Activated T-cell treated with anti-CD3 and anti-CD28 coated beads for 4 hours (primary cell): ENCODE measurements at places on chromosomes 2 and 18.

- no peak for DNase-seq
Measured at GRCh38 chr2:230961091-230961491, 34.8 kb upstream of the SPATA3 start.

DNA sequence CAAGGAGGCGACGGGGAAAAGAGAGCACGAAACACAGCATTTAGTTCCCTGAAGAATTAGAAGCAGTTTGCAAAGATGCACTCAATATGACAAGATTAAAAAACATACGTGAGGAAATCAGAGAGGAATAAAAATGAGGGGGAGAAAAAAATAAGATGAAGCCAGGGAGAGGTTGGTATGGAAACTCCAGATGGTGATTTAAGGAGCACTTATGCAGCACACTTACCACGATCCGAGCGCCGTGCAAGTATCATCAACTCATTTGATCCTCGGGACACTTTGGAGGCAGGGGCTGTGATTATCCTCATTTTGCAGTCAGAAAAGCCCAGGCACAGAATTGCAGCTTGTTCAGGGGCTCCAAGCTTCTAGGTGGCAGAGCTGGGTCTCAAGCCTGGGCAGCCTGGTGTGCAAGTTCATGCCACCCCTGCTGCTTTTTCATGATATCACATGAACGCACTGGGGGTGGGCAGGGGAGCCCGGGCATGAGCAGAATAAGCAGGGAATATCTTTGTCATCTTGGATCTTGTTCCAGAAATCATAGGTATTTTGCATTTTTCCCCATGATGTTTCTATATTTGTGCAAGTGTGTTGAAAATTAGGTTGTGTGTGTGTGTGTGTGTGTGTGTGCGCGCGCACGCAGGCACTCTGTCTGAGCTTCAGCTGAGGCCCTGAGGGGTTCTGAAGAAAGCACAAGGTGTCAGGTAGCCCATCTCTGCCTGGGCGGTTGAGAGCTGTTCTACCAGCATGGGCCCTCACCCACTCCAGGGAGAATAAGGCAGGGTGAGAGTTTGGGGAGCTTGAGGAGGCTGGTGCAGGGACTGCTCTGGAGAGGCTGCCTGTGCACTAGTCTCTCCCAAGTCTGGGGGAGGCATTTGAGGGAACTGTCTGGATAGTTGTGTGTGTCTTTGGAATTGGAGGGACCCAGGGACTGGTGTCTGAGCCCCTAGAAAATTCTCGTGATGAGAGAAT is 25.0 kb upstream of the PDIA6 start:
- DNase-seq, result no peak

GRCh38 chr2:232367016-232367415 is 11.5 kb upstream of the ALPP start:
- no peak for DNase-seq

- DNase-seq, result no peak
Measured at GRCh38 chr2:169513926-169514325, 4.4 kb downstream of the KLHL41 start.

GRCh38 chr2:18218160-18218933 is 339.9 kb downstream of the KCNS3 start:
- DNase-seq, result no peak

GRCh38 chr18:12017081-12017480 is 35.8 kb downstream of the IMPA2 start:
- DNase-seq, result no peak

GRCh38 chr2:207482630-207483029 is 47.1 kb upstream of the CREB1 start:
- DNase-seq, result no peak

DNA sequence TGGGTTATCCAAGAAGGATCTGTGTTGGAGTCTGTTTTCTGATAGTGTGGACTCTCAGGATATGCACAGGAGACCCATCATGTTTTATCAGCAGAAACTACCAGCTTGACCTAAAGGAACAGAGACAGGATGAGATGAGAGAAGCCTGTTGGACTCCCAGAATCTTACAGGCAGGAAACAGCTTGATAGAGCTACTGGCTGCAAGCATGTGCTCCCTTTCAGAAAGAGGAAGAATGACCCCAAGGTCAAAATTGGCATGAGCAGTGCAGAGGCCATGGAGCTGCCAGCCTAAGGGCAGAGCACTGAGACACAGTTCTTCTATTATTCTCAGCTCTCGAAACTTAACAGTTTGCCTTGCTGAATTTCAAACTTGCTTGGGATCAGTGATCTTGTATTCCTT is 135.2 kb upstream of the NFATC1 start:
- no peak for DNase-seq

GRCh38 chr2:65678779-65679391 is 246.5 kb upstream of the SPRED2 start:
- DNase-seq, result no peak

DNA sequence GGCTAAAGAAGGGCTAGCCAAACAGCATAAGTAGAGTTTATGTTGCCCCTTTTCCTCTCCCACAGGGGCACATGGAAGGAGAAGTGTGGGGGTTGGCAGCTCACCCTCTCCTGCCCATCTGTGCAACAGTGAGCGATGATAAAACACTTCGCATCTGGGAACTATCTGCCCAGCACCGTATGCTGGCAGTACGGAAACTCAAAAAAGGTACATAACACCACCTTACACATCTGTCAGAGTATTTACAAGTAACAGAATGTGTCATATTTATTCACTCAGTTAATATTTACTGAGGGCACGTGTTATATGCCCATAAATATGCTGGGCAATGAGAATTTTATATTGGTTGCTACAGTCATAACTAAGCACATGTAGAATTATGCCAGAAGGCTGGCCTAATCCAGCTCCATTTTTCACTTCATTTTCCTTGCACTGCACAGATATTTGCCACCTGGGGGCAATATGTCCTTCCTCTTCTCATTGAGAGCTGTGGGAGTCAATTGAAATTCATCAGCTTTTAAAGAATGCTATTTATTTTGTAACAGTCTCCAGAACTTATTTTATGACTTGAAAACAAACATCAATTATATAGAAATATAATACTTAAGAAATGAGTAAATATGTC is 150.6 kb downstream of the RTN4 start:
- DNase-seq, result no peak

- DNase-seq, result no peak
Measured at GRCh38 chr2:226483745-226484619, 315.6 kb downstream of the IRS1 start.

DNA sequence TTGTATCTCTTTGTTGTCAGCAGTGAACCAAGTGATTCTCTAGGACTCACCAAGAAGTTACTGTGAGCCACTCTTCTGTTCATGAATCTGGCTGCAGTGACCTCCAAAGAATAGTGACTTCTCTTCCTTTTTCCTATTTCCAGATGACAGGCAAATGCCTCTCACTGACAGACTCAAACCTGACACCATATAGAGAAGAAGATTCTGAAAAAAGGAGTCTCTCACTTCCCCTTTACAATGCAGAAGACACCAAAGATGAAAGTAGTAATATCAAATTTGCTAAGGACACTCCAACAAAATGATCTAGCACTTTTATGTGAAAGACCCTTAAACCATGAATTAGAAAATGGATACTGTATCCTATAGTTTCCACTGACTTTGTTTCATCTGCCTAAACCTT is 44.4 kb upstream of the SETBP1 start:
- DNase-seq, result no peak

DNA sequence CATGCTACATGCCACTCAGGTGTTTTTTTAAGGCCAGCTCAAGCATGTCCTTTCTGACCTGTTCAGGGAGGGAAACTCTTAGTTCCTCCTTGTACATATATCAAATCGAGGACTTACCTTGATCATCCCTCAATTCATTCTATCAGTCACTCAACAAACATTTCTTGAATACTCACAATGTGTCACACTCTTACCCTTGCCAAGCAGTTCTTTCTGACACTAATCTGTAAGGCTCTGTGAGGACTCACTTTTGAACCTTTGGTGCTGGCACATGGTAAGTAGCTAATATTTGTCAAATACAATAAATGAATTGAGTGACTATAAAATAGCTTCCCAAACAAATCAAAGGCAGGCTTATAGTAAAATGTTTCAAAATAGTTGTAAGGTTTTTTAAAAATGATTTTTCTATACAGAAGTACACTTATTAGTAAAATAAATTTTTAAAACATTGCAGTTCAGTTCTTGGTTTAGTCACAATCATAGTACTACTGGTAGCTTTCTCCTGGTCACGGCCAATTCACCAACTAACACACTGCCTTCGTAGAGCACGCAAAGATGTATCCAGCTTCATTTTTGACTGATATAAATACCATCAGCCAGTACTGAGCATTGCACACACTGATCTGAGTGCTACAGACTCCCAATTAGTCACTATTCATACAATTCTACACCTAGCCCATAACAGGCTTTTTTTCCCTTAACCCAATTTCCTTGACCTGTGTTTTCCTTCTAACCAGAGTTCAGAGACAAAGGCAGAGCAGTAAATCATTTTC is 50.9 kb downstream of the ZEB2 start:
- no peak for DNase-seq

DNA sequence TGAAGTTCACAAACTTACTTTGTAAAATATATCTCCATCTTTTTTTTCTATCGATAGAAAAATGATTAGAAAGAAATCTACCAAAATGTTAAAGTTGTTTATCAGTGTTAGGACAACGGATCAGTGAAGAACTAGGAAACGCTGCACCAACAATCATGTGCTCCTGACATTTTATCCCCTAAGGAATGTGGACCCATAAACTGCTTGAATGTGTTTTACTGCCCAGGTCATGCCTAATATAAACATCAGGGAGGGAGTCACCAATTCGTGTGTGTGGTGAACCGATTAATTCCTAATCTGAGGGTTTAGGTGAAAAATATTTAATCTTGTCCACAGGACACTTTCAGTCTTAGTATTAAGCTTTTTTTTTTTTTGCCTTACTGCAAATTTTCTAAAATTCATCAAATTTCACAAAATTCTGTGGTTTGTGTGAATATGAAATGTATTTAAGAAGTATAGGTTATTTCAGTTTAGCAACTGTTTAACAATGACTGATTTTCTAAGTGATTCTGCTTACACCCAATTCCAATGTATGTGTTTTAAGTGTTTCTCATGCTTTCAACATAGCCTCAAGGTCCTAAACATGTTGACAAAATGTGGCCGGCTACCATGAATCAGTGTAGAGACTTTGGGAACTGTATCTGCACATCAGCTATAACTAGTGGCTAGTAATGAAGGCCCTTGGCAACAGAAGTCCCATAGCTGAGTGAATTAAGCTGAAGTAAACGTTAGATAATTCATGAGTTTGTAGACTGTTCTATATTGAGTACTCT is 11.1 kb upstream of the KIDINS220 start:
- no peak for DNase-seq

DNA sequence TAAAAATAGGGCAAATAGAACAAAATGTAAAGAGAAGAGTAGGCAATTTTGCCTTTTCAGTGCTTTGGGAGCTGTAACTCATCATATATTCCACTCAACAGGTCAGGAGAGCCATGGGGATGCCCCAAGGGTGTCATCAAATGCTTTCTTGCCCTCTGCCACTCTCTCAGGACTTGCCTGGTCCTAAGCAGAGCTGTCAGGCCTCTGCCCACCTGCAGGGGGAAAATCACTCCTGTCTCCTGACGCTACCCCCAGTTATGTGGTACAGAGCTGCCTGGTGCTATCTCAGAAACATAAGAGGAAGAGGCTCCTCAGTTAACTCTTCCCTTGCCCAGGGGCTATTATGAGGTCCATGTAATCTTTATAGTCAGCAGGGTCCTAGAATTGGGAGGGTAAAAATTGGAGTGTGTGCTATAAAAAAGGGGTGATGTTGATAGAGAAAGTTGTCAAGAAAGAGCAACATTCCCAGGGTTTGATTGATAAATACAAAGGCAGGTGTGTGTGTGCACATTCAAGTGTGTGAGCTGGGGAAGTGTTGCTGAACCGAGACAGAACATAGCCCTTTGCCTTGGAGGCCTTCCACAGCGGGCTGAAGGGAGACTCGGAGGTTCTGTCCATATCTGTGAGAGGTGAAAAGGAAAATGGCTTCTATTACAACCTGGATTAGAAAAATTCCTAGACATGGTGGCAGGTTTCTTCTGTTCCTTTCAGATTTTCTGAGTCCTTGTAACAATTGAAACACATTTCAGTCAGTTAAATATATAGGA is 25.4 kb downstream of the PTPRM start:
- DNase-seq, result no peak

GRCh38 chr2:237259201-237259600 is 154.8 kb downstream of the COL6A3 start:
- no peak for DNase-seq

DNA sequence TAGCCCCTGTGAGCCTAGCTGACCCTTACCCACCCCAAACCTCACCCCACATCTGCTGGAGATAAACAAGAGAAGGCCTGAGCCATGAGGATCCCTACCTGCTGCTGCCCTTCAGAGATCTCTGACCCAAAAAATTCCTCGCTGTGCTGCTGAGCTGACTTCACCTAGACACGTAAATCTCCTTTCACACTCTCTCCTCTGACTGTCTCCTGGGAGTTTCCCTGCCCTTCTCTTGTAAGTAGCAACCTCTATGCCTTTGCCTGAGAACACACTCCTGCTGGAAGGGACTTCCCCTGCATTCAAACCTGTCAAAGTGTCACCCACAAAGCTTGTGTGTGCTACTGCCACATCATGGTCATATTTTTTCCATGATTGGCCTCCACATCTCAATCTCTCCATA is 134.2 kb upstream of the NOL4 start:
- no peak for DNase-seq

DNA sequence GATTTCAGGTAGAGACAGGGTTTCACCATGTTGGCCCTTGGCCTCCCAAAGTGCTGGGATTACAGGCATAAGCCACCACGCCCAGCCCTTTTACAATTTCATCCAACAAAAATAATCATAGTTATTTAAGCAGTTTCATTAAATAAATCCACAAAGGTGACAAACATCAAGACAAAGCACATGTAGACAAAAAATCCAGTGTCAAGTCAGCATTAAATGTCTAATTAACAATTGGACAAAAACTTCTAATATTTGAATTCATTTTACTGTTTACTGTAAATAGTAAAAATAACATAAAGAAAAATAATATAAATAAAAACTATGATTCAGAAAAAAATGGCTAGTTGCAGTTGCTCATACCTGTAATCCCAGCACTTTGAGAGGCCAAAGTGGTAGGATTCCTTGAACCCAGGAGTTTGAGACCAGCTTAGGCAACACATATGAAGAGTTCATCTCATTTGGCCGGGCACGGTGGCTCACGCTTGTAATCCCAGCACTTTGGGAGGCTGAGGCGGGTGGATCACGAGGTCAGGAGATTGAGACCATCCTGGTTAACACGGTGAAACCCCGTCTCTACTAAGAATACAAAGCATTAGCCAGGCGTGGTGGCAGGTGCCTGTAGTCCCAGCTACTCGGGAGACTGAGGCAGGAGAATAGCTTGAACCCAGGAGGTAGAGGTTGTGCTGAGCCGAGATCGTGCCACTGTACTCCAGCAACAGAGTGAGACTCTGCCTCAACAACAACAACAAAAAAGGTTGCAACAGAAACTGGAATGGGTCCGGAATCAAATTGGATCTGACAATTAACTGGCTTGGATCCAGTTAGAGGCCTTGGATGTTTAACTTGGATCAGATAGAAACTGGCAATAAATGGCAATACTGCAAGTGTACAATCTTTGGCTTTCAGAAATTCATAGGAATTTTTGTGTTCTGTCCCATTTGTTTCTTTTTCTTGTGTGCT is 56.9 kb upstream of the MAT2A start:
- DNase-seq, result no peak

- DNase-seq, result no peak
Measured at GRCh38 chr2:146317959-146318358, 1526.9 kb upstream of the ACVR2A start.
